ENCODE measurements at places on chromosomes 1 and 21. TPM values are rescaled to one million over a fixed set of nuclear protein-coding genes. Genes with fewer than 3 reads are reported as not detected.

FYB2 gene
- total RNA-seq, result not detected

THRAP3 gene
- 73.9 TPM for total RNA-seq

BGLAP gene
- total RNA-seq, result not detected

TARDBP gene
- total RNA-seq, result 36.7 TPM

KIAA1614 gene
- 1.8 TPM for total RNA-seq

PLEKHN1 gene
- 0.28 TPM for total RNA-seq

SLC44A3 gene
- total RNA-seq, result 0.54 TPM

COL24A1 gene
- 2.5 TPM for total RNA-seq

CD164L2 gene
- not detected for total RNA-seq

UTS2 gene
- not detected for total RNA-seq

PWP2 gene
- total RNA-seq, result 7.0 TPM

TCHHL1 gene
- not detected for total RNA-seq

KIAA0040 gene
- under 0.01 TPM for total RNA-seq

FCRL3 gene
- not detected for total RNA-seq

SPRR1B gene
- not detected for total RNA-seq

SLC39A1 gene
- total RNA-seq, result 94.7 TPM

OR2T11 gene
- not detected for total RNA-seq

C1orf94 gene
- total RNA-seq, result not detected

ARHGAP30 gene
- not detected for total RNA-seq

RIPPLY3 gene
- total RNA-seq, result not detected

LRRC38 gene
- total RNA-seq, result not detected

FAM43B gene
- not detected for total RNA-seq

ANGPTL1 gene
- total RNA-seq, result not detected

CD2 gene
- total RNA-seq, result not detected

CLIC6 gene
- not detected for total RNA-seq

C1orf167 gene
- total RNA-seq, result 0.28 TPM

COL18A1 gene
- total RNA-seq, result 4.3 TPM

CACNA1S gene
- not detected for total RNA-seq

RAB42 gene
- 0.83 TPM for total RNA-seq

THEMIS2 gene
- total RNA-seq, result 4.5 TPM

GUCA2A gene
- not detected for total RNA-seq

TMEM54 gene
- 25.5 TPM for total RNA-seq

NBPF20 gene
- total RNA-seq, result 3.1 TPM

ESRRG gene
- total RNA-seq, result 0.56 TPM

TTC22 gene
- total RNA-seq, result not detected

LCA5L gene
- 0.28 TPM for total RNA-seq

IL24 gene
- total RNA-seq, result under 0.01 TPM

NPPB gene
- not detected for total RNA-seq

SYTL1 gene
- total RNA-seq, result 0.18 TPM

OR2L5 gene
- total RNA-seq, result not detected

LDLRAD1 gene
- not detected for total RNA-seq

BMP8A gene
- not detected for total RNA-seq

NTMT2 gene
- total RNA-seq, result not detected

SEMA6C gene
- 0.56 TPM for total RNA-seq

SYPL2 gene
- total RNA-seq, result under 0.01 TPM

S1PR1 gene
- 12.5 TPM for total RNA-seq

SIPA1L2 gene
- total RNA-seq, result 11.9 TPM

FLG2 gene
- total RNA-seq, result not detected

IBA57 gene
- total RNA-seq, result 1.7 TPM

FCN3 gene
- not detected for total RNA-seq

CNTN2 gene
- 0.28 TPM for total RNA-seq

FCAMR gene
- total RNA-seq, result not detected

TTC34 gene
- under 0.01 TPM for total RNA-seq

LCE6A gene
- not detected for total RNA-seq

CR2 gene
- not detected for total RNA-seq

ANXA9 gene
- 0.36 TPM for total RNA-seq

PDZK1 gene
- total RNA-seq, result 1.7 TPM

Measured in IMR-90 (cell line).